Hepatic stellate cell (primary cell): ENCODE measurements at places on chromosomes 7 and 10.

GRCh38 chr7:37269711-37270508 lies 178.8 kb downstream of the ELMO1 start:
- DNase-seq = no peak

DNA sequence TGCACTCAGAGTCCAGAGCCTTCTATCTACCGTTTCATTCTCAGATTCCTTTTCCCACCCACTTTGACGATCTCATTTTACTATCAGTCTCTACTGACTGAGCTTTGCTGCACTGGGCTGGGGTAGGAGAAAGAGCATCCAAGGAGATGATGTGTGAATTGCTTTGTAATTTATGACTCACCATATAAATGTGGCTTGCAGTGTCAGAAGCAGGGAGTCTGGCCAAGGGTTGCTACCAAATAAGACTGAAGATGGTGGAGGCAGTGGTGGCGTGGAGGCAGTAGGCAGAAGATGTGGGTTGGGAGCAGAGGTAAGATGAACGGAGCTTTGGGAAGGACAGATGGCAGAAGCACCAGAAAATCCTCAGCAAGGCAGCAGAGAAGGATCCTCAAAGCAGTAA lies 73.3 kb upstream of the AGK start:
- no peak for DNase-seq

- DNase-seq = no peak
These were observed 133.8 kb downstream of the PON1 start for GRCh38 chr7:95190515-95190914.

GRCh38 chr7:73847941-73848723 lies 5.8 kb upstream of the METTL27 start:
- DNase-seq = no peak

DNA sequence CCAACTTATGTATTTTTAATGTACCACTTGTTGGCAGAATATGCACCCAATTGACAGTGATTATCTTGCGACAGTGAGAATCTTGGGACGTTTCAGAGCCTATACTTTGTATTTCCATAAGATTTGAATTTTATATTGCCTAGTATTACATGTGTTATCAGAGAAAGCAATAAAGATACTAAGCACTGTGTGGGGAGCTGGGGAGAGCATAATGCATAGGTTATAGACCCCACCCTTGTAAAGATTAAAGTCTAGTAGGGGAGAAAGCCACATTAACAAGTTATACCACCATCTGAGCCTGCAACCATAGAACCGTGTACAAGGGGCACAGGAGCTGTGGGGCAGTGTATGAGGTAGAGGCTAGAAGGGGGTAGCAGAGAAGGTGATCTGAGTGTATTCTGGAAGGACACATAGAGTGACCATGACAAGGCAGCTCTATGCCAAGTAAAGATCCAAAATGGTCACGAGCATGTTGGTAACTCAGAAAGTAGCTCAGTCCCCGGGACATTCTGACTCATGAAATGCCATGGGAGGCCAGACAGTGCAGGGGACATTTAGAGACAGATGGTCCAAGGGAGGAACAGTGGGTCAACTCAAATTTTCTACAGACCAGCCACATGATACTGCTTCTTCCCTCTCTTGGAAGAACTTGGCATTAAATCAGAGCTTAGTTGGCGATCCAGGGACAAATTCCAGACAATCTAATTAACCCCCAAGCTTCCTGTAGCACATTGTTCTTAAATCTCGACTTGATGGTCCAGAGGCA lies 84.5 kb downstream of the ADRA2A start:
- DNase-seq = no peak

GRCh38 chr7:111424768-111425167 lies 137.5 kb downstream of the IMMP2L start:
- peak; percentile 21 for DNase-seq

DNA sequence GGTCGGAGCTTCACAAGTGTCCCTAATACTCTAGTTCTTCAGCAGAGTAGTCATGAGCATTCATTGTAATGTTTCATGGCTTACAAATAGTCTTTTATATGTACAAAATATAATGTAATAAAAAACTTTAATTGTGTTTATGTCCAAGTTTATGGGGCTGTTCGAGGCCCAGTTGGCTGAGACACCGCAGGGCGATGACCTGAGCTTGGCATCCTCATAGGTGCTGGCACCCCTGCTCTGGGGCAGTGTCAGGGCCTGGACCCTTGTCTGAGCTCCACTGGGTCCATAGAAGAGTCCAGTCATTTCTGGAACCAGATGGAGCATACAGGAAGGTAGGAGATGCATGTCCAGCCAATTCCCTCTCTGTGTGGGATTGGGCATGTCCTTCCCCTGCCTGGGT lies 12.9 kb upstream of the ZMIZ1 start:
- no peak for DNase-seq

DNA sequence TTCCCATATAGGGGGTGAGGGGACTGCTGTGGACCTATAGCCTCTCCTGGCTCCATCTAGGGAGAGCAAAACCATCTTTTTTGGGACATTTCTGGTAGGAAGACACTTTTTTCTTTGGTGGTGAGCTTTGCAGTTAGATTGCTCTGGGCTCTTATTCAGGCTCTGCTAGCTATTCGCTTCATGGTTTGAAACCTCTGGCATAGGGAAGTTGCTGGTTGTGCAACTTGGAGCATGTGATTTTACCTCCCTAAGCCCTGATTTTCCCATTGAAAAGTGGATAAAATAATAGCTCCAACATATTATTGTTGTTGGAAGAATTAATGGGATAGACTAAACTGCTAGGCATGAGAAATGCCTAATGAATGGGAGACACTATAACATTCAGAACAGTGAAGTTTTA lies 69.6 kb downstream of the CYP26A1 start:
- DNase-seq = no peak

DNA sequence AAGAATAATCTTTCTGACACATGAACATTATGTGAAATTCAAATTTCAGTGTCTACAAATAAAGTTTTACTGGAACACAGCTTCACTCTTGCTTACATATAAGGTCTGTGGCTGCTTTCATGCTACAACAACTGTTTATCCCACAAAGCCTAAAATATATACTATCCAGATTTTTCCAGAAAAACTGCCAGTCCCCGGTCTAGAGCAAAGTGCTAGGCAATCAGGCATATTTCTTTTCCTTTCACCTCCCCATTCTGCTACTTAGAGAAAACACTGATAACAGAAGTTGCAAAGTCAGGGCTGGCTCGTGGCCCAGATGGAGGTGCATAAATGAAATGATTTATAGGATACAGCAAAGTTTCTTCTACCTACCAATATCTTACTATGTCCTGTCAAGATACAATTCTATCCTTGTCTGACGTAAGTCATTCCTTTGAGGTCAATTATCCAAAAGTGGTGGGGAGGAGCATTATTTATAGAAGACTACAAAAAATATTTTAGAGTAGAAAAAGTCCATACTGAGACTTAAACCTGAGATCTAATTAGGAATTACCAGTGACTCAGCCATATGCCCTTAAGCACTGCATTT lies 384.1 kb downstream of the NXPH1 start:
- DNase-seq = no peak

DNA sequence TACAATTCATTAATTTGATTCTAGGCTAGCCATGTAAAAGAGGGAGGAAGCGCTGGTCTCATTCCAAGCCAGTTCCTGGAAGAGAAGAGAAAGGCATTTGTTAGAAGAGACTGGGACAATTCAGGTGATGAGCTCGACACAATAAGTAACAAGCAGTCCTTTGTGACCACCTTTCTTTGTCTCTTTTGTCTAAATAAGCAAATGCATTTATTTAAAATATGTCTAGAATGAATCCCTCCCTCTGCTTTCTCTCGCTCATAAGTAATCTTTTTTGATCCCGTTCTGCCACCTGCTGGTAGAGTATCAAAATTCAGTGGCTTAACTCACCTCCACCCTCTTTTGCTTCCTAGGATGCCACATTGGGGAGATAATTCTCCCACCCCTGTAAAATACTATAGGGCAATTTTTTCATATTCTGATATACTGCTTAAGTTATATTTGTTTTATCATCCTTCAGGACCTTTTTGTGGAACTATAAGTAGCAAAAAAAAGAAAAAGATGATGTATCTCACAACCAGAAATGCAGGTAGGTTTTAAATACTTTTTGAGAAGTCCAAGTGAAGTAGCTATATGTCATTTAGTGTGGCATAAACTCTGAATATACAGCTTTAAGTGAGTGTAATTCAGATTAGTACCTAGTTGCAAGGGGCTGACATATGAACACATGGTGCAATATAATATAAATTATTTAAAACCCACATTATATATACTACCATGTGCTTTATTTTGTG lies 91.5 kb downstream of the GSDME start:
- peak; percentile 24 for DNase-seq

- DNase-seq = no peak
These were observed 69.2 kb downstream of the PHYHIPL start for GRCh38 chr10:59245686-59246085.

GRCh38 chr7:14739168-14739840 lies 163.2 kb downstream of the DGKB start:
- peak; percentile 14 for DNase-seq

- no peak for DNase-seq
These were observed 1.3 kb upstream of the CLDN12 start for GRCh38 chr7:90401989-90402388.

DNA sequence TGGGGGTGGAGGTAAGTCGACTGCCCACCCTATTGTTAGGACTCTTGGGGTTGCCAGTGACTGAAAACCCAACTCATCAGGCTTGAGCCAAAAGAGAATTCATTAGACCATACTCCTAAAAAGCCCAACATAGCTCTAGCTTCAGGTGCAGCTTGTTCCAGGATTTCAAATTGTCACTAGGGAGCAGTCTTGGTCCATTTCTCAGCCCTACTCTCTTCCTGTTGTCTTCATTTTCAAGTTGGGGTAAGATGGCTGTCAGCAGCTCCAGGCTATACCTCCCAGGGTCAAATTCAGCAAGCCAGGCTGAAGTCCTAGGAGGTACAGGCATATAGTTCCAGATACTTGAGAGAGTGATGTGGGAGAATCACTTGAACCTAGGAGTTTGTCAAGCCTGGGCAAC lies 14.9 kb upstream of the COL13A1 start:
- DNase-seq = peak; percentile 56

- DNase-seq = peak; percentile 44
These were observed 12.7 kb downstream of the SHH start for GRCh38 chr7:155799514-155799913.

GRCh38 chr7:125382401-125382800 lies 452.8 kb upstream of the POT1 start:
- DNase-seq = no peak

- peak; percentile 89 for DNase-seq
These were observed 4.3 kb upstream of the MARVELD1 start for GRCh38 chr10:97708976-97709946.

DNA sequence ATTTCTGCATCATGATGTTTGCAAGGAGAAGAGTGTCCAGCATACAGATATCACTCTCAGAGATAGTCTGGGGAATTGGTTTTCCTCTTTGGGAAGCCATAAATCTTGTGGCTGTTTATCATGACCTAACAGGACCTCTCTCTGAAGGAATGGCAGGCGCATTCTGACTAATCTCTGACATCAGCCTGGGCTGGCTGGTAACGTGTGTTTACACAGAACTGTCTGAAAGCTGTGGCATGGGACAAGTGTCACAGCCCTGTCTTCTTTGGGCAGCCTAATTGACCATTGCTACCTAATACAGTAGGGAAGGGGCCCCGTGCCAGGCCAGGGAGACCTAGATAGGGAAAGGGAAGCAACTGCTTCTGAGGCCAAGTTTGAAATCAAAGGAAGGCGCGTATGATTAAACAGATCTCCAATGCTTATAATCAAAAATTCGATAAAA lies 73.9 kb upstream of the CABCOCO1 start:
- DNase-seq = peak; percentile 2

GRCh38 chr10:112471878-112472487 lies 25.0 kb downstream of the VTI1A start:
- DNase-seq = peak; percentile 35

DNA sequence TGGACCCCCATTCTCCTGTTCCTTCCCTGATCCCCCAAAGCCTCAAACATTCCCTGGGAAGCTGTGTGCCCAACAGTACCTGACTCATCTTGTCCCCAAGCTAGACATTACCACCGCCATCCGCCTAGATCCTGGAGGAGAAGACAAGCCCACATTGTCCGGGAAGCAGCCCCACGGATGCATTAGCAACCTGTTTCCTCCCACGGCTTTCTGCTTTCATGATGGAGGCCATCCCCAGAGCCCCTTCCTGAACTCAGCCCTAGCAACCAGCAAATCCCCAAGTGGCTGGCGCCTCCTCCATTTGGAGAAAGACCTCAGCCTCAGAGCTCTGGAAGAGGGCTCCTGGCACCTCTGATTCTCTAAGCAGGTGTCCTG lies 2.3 kb upstream of the SLC29A3 start:
- DNase-seq = no peak

GRCh38 chr7:128037880-128038619 lies 6.8 kb upstream of the LRRC4 start:
- no peak for DNase-seq

- DNase-seq = no peak
These were observed 101.9 kb upstream of the TNRC18 start for GRCh38 chr7:5525271-5526099.

DNA sequence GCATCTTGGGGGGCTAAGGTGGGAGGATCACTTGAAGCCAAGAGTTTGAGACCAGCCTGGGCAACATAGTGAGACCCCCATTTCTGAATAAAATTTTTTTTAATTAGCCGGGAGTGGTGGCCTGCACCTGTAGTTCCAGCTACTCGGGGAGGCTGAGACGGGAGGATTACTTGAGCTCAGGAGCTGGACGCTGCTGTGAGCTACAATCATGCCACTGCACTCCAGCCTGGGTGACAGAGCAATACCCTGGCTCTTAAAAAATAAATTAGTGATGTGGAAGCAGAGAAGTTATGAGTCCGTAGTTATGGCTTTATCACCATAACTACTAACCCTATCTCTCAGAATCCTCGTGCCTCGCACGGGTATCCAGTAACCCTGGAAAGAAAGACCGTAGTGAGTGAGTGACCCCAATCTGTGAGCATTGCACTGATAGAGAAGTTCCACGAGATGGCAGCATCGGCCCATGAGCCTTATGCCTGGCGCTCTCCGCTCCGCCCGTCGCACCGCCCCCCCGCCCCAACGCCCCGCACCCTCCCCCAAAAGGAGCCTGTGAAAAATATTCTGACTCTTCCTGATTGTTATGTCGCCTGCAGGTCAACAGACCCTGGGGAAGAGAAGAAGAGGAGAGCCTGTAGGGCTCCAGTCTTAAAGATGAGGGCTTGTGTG lies 4.9 kb upstream of the SLC29A3 start:
- DNase-seq = peak; percentile 84

DNA sequence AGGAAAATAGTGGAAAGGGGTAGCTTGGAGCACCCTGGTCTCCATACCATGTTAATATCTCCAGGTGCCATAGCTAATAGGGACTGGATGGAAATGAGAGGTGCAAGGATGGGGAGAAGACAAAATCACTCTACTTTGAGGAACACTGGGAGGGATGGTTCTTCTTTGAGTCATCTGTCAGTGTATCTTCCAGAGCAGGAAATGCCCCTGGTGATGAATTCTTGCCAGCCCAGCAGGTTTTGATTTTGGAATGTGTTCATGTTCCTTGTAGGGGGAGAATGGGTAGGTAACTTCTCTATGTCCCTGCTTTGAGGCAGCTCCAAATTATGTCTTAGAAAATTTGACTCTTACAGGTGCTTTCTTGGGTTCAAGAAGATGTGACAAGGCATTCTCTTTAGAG lies 177.0 kb upstream of the GLI3 start:
- no peak for DNase-seq

GRCh38 chr10:78584681-78585080 lies 484.1 kb upstream of the ZMIZ1 start:
- DNase-seq = no peak

GRCh38 chr7:65404020-65404419 lies 30.4 kb downstream of the ZNF92 start:
- no peak for DNase-seq

- no peak for DNase-seq
These were observed 74.8 kb upstream of the ASAH2 start for GRCh38 chr10:50326172-50326555.
